NCI-H2029 (cell line): ENCODE measurements at places on chromosomes 3 and 15.

DNA sequence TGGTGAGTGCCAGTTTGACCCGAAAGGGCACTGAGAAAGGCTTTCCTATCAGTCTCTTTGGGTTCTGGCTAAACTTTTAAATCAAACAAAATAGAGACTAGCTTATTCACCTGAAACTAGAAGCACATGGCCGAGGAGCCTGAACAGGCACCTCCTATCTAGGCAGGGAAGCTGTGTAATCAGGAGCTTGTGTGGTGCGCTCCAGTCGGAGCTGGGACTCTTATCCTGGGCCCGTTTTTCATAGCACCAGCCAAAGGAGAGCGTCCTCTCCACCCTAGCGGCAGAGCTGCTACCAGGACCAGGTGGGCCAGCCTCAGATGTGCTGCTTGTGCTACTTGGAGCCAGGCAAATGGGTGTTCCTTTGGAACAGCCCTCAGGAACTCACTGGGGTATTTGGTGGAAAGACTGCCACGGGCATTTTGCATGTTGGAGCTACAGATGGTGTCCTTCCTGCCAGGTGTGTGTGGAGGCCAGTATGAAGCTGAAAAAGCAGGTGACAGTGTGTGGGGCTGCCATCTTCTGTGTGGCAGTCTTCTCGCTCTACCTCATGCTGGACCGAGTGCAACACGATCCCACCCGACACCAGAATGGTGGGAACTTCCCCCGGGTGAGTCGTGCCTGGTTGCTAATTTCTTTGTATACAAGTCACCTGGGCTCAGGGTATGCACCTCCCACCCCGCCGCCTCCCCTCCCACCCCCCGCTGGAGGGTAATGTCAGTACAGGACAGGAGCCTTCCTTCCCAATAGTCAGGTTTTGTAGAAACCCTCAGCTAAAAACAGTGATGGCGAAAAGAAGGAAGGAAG, 833 bp downstream of the MAN2A2 start:
- no peak for DNase-seq

GRCh38 chr3:9781551-9781950, 10.7 kb downstream of the TADA3 start:
- no peak for DNase-seq

DNA sequence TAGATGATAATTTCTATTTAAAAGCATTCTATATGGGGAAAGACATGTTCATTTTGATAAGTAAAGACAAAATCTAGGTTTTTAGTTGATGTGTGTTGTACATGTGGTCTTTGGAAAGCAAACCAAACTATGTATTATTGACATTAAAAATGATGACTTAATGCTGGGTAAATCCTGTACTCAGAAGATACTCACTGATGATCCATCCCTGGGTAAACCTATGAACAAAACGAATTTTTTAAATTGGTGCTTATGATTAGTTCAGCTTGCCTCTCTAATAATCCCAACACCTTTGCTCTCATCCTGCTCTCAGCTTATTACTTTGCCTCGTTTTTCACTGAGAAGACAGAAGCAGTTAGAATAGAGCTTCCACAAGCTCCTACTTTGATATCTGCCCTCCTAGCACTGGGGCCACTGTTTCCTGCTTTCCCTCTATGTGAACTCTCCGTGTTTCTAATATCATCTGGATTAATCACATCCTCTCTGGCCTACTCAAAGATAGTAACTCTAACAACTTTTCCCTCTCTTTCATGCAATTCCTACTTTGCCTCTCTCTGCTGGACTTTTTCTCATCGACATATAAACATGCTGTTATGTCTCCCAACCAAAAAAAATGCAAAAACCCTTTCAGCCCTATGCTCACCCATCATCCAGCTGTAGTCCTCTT, 29.3 kb downstream of the RARRES1 start:
- DNase-seq, result no peak

GRCh38 chr3:138898301-138898700, 48.6 kb downstream of the FOXL2 start:
- no peak for DNase-seq

- DNase-seq, result no peak
These were observed 210.9 kb downstream of the ZIC1 start for GRCh38 chr3:147619921-147620560.

GRCh38 chr3:176690083-176690869, 507.0 kb downstream of the TBL1XR1 start:
- no peak for DNase-seq

DNA sequence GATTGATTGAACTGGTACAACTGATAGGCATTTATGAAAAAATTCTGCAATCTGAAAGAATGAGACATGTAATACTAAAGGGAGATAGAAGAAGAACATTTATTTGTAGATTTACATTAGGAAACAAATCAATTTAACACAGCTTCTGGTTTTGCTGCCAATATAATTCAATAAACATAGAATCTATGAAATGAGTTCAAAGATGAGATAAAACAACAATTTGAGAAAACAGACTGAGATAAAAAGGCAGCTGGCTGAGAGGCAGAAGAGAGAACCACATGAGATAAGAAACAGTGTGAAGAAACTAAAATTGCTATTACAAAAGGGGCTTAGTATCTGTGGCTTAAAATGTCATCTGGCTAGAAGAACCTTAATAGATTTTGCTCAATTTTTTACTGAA, 176.6 kb downstream of the PYDC2 start:
- DNase-seq, result no peak

- DNase-seq, result no peak
These were observed 34.9 kb downstream of the CP start for GRCh38 chr3:149186721-149187120.

- no peak for DNase-seq
These were observed 516.7 kb downstream of the FOXP1 start for GRCh38 chr3:71066849-71067261.

GRCh38 chr3:82494977-82495489, 733.6 kb upstream of the GBE1 start:
- DNase-seq, result no peak

- DNase-seq, result no peak
These were observed 712.6 kb upstream of the GBE1 start for GRCh38 chr3:82473864-82474541.

GRCh38 chr3:96705895-96706294, 108.5 kb upstream of the EPHA6 start:
- DNase-seq, result no peak

- DNase-seq, result no peak
These were observed 21.9 kb downstream of the PTH1R start for GRCh38 chr3:46899151-46900006.

DNA sequence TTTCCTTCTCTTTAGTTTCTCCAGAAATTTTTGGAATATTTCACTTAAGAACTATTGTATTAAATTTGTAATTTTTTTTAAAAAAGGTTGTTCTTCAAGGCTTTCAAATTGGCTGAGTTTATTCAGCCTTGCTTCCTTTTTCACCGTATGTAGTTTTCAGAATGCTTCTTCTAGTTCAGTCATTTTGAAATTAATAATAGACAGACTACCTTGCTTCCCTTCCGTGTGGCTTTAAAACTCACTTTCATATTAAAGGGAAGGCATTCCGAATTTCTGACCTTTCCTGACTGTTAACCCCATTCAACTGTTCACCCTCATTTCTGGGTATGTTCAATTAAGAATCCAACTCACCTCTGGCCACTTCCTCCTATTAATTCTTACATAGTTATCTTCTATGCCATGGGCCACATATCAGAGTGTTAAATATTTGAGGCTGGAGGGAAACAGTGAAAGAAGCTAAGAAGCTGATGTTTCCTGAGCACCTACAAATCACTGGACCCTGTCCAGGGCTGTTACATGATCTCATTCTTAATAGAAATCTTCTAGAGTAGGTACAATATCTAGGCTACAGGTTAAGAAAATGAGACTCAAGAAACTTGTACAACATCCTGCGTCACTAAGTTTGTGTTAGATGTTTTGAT, 237.5 kb downstream of the P3H2 start:
- no peak for DNase-seq

DNA sequence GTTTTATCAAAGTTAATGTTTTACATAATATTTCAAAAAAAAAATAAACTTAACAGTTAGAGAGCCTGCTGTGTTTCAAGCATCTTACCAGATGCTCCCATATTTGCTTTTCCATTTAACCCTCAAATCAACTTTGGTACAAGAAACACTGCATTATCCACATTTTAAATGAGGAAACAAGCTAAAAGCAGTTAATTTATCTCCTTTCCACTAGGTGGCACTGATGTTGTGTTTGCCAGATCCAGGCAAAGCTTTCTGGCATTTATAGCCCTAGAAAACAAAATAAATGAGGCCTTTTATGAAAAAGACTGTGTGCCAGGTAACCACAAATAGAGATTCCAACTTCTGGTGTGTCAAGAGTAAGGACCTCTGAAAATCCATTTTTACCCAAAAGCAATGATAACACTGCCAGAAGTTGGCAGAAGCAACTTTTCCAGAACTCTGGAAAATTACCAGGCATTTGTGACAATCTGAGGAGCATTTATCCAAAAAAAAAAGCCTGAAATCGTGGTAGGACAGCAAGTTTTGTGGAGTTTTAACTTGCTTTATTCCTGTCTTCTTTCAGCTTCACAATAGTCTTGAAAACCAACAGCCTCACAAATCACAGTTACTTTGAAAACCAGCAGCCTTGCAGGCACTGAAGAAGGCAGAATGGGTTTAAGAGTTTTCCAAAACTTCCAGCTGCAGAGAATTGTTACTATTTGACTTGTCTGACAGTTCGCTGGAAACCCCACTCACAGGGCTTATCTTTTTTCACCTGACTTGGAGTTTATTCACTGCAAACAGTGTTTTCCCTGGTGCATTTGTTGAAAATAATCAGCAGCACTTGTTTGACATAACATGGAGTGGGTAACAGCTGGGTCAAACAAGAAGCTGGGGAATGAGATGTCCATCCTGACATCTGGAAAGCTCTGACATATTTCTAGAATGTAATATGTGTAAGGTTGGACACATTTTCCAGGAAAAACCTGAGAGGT, 9.2 kb downstream of the FAM162A start:
- peak; percentile 33 for DNase-seq

- DNase-seq, result no peak
These were observed 128.5 kb downstream of the SERPINI1 start for GRCh38 chr3:167863811-167864551.

DNA sequence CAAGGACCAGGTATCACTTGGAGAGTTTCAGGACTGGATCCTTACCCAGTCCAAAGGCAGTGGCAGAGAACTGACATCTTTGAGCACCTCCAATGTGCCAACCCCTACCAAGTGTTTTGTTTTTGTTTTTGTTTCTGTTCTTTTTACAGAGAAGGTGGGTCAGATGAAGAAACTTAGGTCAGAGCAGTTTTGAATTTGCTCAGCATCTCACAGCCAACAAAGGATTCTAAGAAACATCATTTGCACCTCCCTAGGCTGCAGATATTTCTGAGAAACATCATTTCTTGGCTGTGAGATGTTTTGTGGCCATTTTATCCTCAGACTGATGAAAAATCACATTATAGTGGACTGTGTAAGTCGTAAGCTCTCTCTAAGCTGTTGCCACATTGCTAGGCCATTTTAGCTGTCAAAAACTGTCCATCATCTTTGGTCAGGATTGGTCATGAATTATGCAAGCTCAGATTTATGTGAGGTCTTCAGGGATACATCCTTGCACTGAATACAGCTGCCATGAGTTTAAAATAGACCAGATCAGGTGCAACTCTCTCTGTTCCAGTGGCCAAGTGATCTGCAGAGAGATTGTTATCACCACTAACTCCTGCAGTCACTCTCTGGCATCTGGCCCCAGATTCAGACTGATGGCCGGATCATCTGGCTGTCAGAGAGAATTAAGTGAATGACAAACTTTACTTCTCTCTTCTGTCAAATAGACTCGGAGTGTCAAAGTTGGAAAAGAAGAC, 341.5 kb downstream of the EPHB1 start:
- no peak for DNase-seq

DNA sequence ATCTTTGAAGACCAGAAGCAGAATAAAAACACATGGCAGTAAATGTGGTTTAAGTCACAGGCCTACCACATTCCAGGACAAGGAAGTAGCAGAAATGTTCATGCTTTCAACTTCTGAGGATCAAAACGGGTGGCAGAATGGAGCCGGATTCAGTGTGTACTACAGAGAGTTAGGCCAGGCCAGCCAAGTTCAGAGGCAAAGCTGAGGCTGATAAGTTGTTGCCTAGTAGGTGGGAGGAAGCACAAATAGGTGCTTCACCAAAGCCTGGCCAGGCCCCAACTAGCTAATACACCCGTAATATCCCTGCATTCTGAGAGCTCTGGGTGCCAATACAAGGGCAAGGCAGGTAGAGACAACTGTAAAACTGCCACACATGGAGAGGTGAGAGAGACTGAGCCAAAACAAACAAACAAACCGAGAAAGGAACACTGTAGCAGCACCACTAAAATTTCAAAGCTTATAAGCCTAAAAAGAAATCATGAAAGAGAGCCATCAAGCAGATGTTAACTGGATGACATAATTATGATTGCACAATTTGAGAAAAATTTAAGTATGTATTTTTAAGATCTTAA, 156.4 kb upstream of the CBLB start:
- peak; percentile 82 for DNase-seq

GRCh38 chr15:64092864-64093626, 593 bp downstream of the CIAO2A start:
- DNase-seq, result no peak

GRCh38 chr15:92161039-92161670, 232.5 kb upstream of the ST8SIA2 start:
- no peak for DNase-seq

- no peak for DNase-seq
These were observed 48.6 kb downstream of the MCCC1 start for GRCh38 chr3:183050706-183051105.

GRCh38 chr15:67187351-67187854, 67.1 kb downstream of the AAGAB start:
- no peak for DNase-seq

DNA sequence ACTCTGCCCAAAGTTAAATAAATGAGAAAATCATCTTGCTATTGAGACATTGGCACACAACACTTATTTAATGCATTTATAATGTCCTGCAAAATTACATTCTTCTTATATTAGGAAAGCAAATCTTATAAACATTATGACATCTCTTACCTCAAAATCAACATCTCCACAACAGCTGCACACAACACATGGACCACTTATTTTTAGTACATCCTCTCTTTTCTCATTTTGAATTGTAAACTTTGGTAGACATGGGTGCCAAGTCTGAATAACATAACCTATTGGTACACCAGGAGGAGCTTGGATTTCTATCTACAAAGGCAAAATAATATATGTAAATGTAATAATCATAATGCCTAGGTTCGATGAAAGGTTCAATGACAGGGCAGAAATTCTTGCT, 23.0 kb downstream of the PLSCR1 start:
- DNase-seq, result no peak

- DNase-seq, result no peak
These were observed 17.9 kb downstream of the DZIP1L start for GRCh38 chr3:138097192-138098172.
